ENCODE measurements at places on chromosomes 2 and 18. TPM values are rescaled to one million over a fixed set of nuclear protein-coding genes. Genes with fewer than 3 reads are reported as not detected.

DNA sequence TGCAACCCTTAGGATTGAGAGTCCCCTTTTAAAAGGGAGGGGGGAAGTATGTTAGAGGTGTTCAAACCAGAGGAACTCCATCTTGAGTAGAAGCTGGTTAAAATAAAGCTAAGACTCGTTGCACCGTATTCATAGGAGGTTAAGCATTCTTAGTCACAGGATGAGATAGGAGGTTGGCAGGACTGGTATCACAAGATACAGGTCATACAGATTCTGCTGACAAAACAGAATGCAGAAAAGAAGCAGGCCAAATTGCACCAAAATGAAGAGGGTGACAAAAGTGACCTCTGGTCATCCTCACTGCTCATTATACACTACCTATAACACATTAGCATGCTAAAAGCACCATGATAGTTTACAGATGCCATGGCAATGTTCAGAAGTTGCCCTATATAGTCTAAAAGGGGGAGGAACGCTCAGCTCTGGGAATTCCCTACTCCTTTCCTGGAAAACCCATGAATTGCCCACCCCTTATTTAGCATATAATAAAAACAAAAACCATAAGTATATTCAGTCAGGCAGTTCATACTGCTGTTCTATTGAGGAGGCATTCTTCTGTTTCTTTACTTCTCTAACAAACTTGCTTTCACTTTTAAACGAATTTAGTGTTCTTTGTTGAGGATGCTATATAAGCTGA lies 192.2 kb upstream of the NDUFV2 start:
- H3K27me3 ChIP-seq, result no peaks in the 10 kb centered on the region
- peaks cover 7% of the 10 kb centered on the region for H3K36me3 ChIP-seq

DNA sequence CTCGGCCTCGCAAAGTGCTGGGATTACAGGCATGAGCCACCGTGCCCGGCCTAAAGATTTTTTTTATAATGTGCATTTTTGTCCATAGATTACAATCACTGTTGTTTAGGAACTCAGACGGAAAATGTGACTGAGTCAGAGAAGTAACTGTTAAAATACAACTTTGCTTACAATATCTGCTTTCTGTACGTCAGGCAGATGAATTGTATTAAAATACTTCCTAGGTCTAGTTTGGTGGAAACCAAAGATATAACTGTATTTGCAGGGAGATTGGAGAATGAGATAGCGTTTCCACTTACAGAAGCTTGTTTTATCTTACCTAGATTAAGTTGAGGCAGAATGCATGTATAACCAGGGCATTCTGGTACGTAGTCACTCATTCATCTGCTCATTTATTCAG lies 36.7 kb downstream of the ASAP2 start:
- H3K27me3 ChIP-seq, result no peaks in the 10 kb centered on the region
- peaks cover 10% of the 10 kb centered on the region for H3K36me3 ChIP-seq
- peaks cover 62% of the 10 kb centered on the region for H3K4me1 ChIP-seq
- DNase-seq, result no peak
- H3K27ac ChIP-seq, result no peak overlapping the region

GRCh38 chr2:202237787-202238233 lies 587 bp downstream of the SUMO1 start:
- peak overlapping the region; percentile 97 for H3K27ac ChIP-seq
- H3K27me3 ChIP-seq, result peaks cover 8% of the 10 kb centered on the region
- peak; percentile 71 for DNase-seq
- H3K36me3 ChIP-seq, result peaks cover 4% of the 10 kb centered on the region
- H3K4me3 ChIP-seq, result peak overlapping the region; percentile 99
- H3K4me1 ChIP-seq, result peaks cover 21% of the 10 kb centered on the region

- H3K27me3 ChIP-seq, result no peaks in the 10 kb centered on the region
- H3K4me3 ChIP-seq, result no peak overlapping the region
- H3K36me3 ChIP-seq, result no peaks in the 10 kb centered on the region
Measured at GRCh38 chr2:10222-10875, 36.0 kb downstream of the FAM110C start.

DNA sequence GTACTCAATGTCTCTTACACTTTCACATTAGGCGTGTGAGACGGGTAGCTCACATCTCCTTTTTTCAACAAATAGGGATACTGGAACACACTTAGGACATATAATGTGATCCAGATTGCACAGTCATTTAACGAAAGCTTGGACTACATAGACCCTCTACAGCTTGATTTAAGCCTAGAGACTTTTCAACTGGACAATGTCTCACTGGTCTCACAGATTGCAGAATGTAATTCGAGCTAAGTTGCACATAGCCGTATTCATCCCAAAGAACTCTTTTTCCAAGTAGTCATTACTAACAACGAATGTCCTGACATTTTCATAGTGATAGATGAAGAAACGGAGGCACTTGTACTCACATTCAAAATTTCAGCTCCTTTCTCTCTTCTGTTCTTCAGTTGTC lies 612.1 kb downstream of the ZEB2 start:
- no peak overlapping the region for H3K27ac ChIP-seq
- no peak overlapping the region for H3K4me3 ChIP-seq
- DNase-seq, result no peak
- no peaks in the 10 kb centered on the region for H3K27me3 ChIP-seq
- no peaks in the 10 kb centered on the region for H3K36me3 ChIP-seq

- DNase-seq, result no peak
- peaks cover 7% of the 10 kb centered on the region for H3K36me3 ChIP-seq
- H3K27me3 ChIP-seq, result no peaks in the 10 kb centered on the region
- peak overlapping the region; percentile 13 for H3K27ac ChIP-seq
Measured at GRCh38 chr2:69771461-69771860, 29.5 kb downstream of the ANXA4 start.

DNA sequence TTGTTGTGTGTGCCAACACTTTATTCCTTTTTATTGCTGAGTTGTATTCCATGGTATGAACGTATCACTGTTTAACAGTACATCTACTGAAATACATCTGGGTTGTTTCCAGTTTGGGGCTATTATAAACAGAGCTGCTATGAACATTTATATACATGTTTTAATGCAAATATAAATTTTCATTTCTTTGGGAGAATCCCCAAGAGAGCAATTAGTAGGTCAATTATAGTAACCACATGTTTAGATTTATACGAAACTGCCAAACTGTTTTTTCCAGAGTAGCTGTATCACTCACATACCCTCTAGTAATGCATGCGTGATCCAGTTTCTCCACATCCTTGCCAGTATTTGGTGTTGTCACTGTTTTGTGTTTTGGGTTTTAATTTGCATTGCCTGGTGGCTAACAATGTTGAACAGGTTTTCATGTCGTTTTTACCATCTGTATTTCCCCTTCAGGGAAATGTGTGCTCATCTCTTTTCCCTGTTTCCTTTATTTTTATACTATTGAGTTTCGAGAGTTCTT lies 81.0 kb downstream of the TMEM131 start:
- H3K27ac ChIP-seq, result no peak overlapping the region
- no peak overlapping the region for H3K4me3 ChIP-seq
- H3K36me3 ChIP-seq, result peaks cover 35% of the 10 kb centered on the region
- no peak for DNase-seq
- no peaks in the 10 kb centered on the region for H3K27me3 ChIP-seq

DNA sequence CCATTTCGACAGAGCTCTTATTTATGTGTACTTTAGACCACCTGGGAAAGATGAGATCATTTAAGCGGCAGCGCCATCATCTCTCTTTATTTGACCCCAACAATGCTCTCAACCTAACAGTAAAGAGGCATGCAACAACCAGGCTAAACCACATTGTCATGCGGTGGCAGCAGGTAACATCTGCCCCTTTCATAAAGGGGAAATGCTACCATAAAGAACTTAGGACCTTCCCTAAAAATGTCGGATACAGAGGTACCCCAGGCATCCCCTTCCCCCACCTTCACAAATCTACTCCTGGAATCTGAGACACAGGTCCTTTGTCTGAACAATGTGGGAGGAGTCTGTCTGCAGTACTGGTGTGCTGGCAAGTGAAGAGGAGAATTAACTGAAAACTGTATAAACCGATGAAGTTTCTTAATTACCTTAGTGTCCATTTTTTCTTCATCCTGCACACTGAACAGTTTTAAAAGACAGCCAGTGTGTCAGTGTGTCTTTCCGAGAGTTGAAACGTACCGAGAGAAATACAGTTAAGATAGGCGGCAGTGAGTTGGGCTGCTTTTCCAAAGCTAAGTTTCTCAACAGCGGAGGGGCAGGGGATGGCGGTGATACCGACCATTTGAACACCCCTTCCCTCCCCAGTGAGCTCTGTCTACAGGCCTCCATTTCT lies 1.9 kb downstream of the MEX3C start:
- peaks cover 19% of the 10 kb centered on the region for H3K36me3 ChIP-seq
- H3K4me3 ChIP-seq, result peak overlapping the region; percentile 86
- H3K27ac ChIP-seq, result peak overlapping the region; percentile 96

DNA sequence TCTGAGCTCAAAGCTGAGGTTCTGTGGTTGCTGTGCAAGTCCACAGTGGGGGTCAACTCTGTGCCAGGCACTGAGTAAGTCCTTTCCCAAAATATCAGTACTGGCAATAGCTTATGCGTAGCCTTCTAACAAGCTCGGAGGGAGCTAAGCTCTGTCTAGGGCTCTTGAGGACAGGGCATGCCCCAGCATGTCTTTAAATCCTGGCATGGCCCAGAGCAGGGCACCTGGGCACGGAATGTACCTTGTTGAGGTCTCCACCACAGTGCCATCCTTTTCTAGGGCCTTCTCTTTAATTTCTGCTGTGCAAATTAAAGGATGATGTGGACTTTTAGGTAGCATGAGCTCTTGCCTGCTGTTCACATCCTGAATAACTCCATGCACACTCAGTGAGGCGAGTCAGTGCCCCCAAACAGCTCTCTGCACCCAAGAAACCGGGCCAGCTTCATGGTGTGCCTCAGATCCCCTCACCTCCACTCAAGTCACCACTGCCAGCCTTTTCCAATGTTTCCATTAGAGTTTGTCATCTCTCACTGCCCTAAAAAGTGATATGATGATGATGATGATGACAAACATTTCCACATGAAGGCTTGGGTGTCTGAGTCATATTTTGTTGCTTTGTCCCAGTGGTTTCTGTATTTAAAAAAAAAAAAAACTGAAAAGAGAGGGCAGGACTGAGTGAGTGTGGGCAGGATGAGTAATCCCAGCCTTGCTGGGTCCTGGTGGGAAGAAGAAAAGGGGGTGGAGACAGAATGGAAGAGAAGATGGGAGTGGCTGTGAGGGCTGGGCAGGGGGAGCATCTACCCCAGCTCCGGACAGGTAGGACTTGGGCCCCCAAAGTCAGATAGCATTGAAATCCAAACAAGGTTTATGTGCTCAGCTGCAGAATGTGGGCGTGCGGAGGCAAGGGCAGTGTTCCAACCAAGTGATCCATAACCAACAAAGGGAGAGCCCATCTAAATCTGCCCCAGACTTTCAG lies 78.9 kb downstream of the ZBTB7C start:
- no peaks in the 10 kb centered on the region for H3K36me3 ChIP-seq
- H3K4me1 ChIP-seq, result peaks cover 4% of the 10 kb centered on the region
- H3K27me3 ChIP-seq, result peaks cover 14% of the 10 kb centered on the region
- DNase-seq, result no peak

- no peak overlapping the region for H3K27ac ChIP-seq
- no peak for DNase-seq
- H3K27me3 ChIP-seq, result no peaks in the 10 kb centered on the region
- no peak overlapping the region for H3K4me3 ChIP-seq
- peaks cover 11% of the 10 kb centered on the region for H3K4me1 ChIP-seq
Measured at GRCh38 chr2:64461271-64462058, 7.5 kb downstream of the LGALSL start.

DNA sequence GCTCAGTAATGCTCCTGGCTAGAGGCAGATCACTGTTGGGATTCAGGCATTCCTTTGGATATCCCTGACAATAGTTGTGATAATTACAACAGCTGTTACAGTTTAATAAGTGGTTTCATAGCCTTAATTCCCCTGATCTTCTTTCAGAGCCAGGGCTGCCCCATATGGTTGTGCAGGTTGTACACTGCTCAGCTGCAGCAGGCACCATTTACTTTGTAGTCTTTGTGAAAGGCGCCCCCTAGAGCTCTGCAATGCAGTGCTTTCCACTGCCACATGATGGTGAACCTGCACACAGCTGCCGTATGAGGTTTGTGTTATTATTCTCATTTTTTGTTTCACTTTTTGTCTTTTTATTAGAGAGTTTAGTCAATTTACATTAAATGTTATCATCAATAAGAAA lies 239.1 kb downstream of the KCNS3 start:
- no peak overlapping the region for H3K4me3 ChIP-seq
- H3K4me1 ChIP-seq, result no peaks in the 10 kb centered on the region
- DNase-seq, result no peak
- peaks cover 11% of the 10 kb centered on the region for H3K27me3 ChIP-seq
- no peak overlapping the region for H3K27ac ChIP-seq
- H3K36me3 ChIP-seq, result no peaks in the 10 kb centered on the region

DNA sequence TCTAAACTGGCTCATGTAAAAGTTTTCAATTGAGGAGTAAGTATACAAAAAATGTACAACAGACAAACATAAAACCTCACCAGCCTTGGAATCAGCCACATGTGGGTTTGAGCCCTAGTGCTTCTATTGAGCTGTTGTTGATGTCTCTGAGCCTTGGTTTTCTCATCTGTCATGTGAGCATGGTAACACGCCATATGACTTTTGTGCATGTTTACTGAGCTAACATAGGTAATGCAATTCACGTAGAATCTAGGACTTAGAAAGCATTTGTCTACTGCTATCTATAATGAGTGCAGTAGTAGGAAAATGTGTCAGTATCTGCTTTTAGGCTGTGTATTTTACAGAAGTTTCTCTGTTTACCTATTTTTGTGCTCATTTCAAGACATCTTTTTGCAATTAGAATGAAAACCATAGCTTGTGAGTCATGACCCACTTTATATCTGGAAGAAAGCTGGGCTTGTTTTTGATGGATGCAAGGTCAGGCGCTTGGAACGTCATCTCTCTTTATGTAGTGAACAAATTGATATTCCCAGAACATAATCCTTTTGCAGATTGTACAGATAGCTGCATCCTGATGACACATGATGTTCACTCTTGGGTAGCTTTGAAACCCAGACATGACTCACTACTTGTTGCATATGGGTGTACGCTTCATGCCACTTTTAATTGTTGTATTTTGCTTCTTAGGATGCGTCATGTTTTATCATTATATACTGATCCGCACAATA lies 94.3 kb downstream of the RNF144A start:
- peaks cover 15% of the 10 kb centered on the region for H3K36me3 ChIP-seq
- H3K27me3 ChIP-seq, result no peaks in the 10 kb centered on the region
- no peak overlapping the region for H3K4me3 ChIP-seq
- H3K27ac ChIP-seq, result peak overlapping the region; percentile 19
- H3K4me1 ChIP-seq, result peaks cover 39% of the 10 kb centered on the region

DNA sequence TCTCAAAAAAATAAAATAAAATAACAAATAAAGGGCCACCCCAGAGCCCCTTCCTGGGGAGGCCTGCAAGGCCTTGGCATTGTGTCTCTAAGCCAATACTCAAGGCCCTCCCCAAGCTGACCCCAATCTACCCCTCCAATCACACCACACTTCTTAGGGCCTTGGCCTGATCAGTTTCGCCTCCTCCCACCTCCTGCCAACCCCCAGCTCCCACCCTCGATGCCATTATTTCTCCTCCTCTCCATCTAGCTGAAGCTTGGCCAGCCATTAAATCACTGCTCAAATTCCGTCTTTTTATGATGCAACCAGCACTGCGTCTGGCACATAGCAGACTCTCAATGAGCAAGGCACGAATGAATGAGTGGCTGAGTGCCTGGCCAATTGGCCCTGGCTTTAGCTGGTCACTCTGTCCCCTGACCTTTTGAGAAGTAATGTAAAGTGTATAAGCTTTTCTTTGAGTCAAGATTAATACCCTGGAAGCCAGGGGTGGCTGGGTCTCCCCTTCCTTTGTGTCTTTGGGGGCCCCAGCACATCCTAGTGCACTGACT lies 55.9 kb downstream of the SMAD7 start:
- peak overlapping the region; percentile 17 for H3K27ac ChIP-seq
- H3K27me3 ChIP-seq, result no peaks in the 10 kb centered on the region
- no peak overlapping the region for H3K4me3 ChIP-seq
- DNase-seq, result no peak
- no peaks in the 10 kb centered on the region for H3K36me3 ChIP-seq
- peaks cover 34% of the 10 kb centered on the region for H3K4me1 ChIP-seq

The PRKRA gene
- total RNA-seq, result 69.5 TPM

The C2orf15 gene
- total RNA-seq, result 5.6 TPM

The CGREF1 gene
- total RNA-seq, result 1.8 TPM

The DIPK1C gene
- 0.36 TPM for total RNA-seq

Data from type B pancreatic cell (in vitro differentiated cells).